ENCODE measurements at places on chromosomes 1 and 21. TPM values are rescaled to one million over a fixed set of nuclear protein-coding genes. Genes with fewer than 3 reads are reported as not detected.

GRCh38 chr1:111833334-111833733 lies 77.6 kb downstream of the DDX20 start:
- H3K4me3 ChIP-seq, result no peak overlapping the region
- no peak for DNase-seq
- peaks cover 5% of the 10 kb centered on the region for H3K27me3 ChIP-seq

- no peak for DNase-seq
- no peaks in the 10 kb centered on the region for H3K36me3 ChIP-seq
- H3K27me3 ChIP-seq, result peaks cover 40% of the 10 kb centered on the region
- H3K4me1 ChIP-seq, result peaks cover 4% of the 10 kb centered on the region
- H3K27ac ChIP-seq, result no peak overlapping the region
- no peak overlapping the region for H3K4me3 ChIP-seq
Observed at GRCh38 chr1:167165948-167166689, 54.6 kb upstream of the POU2F1 start.

GRCh38 chr1:222061711-222062359 lies 319.9 kb upstream of the DUSP10 start:
- H3K27me3 ChIP-seq, result no peaks in the 10 kb centered on the region
- H3K36me3 ChIP-seq, result no peaks in the 10 kb centered on the region
- no peak overlapping the region for H3K27ac ChIP-seq
- no peaks in the 10 kb centered on the region for H3K4me1 ChIP-seq
- no peak overlapping the region for H3K4me3 ChIP-seq

DNA sequence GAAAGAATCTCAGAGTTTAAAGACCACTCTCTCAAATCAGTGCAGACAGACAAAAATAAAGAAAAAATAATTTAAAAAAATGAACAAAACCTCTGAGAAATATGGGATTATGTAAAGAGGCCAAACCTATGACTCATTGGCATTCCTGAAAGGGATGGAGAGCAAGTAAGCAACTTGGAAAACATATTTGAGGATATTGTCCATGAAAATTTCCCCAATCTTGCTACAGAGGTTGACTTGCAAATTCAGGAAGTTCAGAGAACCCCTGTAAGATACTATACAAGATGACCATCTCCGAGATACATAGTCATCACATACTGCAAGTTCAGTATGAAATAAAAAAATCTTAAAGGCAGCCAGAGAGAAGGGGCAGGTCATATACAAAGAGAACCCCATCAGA lies 43.7 kb upstream of the IVNS1ABP start:
- no peak overlapping the region for H3K27ac ChIP-seq
- H3K27me3 ChIP-seq, result peaks cover 2% of the 10 kb centered on the region
- DNase-seq, result no peak
- peaks cover 22% of the 10 kb centered on the region for H3K36me3 ChIP-seq

DNA sequence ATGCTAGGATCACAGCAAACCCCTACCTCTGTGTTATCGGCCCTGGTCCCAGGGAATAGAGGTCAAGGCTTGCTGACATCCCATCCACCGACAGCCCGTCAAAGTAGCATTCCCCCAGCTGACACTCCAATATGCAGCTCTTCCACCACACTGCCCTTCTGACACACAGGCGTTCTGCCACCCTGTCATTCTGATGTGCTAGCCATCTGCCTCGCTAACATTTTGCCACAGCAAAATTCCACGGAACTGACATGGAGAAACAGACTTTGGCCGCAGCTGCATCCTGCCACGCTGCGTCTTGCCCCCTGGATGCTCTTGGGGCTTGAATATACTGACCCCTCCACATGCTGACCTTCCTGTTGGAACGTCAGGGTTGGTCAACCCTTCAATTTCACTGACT lies 163.2 kb upstream of the CSF3R start:
- H3K27ac ChIP-seq, result no peak overlapping the region
- no peaks in the 10 kb centered on the region for H3K36me3 ChIP-seq
- H3K27me3 ChIP-seq, result peaks cover 7% of the 10 kb centered on the region
- no peak for DNase-seq
- no peak overlapping the region for H3K4me3 ChIP-seq

GRCh38 chr1:205950280-205950679 lies 7.0 kb upstream of the SLC26A9 start:
- H3K4me3 ChIP-seq, result no peak overlapping the region
- no peaks in the 10 kb centered on the region for H3K4me1 ChIP-seq
- H3K36me3 ChIP-seq, result no peaks in the 10 kb centered on the region
- DNase-seq, result no peak
- no peak overlapping the region for H3K27ac ChIP-seq
- H3K27me3 ChIP-seq, result peaks cover 17% of the 10 kb centered on the region

DNA sequence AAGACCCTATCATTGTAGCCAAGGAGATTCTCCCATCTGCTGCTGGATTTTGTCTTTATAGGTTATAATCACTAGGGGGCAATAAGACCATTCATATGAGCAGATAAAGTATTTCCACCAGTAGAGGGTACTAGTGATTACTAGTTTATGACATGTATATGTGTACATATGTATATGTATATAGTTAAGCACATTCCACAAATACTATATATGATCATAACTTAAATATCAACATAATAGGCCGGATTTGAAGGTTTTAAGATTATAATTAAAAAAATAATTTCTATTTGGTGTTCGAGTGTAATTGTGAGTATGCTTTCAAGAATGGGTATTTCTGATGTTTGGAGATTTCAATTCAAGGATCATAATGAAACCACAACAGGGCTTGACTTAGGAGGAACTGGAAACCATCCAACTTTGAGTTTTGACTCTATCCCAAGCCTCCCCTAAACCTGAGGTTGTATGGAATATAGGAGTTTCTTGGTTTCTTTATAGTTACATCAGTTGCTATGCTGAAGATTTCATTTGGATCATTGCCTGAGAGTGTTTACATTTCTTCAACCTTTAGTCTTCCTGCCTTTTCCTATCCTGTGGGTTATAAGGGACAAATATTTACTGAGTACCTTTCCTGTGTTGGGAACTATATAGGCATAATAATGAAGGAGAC lies 16.9 kb downstream of the TCEANC2 start:
- no peaks in the 10 kb centered on the region for H3K4me1 ChIP-seq
- H3K27ac ChIP-seq, result no peak overlapping the region
- peaks cover 11% of the 10 kb centered on the region for H3K36me3 ChIP-seq
- no peaks in the 10 kb centered on the region for H3K27me3 ChIP-seq

GRCh38 chr1:28927266-28927647 lies 12.9 kb downstream of the EPB41 start:
- H3K36me3 ChIP-seq, result peaks cover 9% of the 10 kb centered on the region
- DNase-seq, result no peak
- peak overlapping the region; percentile 73 for H3K4me3 ChIP-seq
- H3K27ac ChIP-seq, result peak overlapping the region; percentile 89

DNA sequence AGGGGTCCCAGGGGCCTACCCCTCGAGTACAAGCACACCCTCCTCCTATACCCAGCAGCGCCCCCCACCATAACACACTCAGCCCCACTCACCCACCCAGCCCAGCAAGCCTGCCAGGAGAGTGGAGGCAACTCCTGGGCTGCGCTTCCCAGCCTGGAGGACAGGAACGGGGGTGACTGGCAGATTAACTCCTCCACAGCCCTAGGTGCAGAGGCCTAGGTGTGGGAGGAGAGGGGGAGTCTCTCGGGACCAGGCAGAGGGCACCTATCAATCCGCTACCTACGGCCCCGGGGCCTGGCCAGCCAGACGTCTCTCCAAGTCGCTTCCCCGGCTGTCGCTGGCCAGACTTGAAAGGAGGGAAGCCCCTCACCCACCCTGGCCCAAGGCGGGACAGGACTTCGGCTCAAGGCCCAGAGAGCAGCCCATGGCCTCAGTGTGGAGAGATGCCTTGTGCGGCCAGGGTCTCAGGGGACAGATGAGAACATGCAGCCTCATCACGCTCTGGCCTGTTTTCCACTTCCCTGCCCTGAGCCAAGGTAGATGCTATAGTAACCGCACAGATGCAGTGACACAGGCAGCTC lies 24.9 kb downstream of the MATN1 start:
- peaks cover 7% of the 10 kb centered on the region for H3K27me3 ChIP-seq
- no peaks in the 10 kb centered on the region for H3K36me3 ChIP-seq
- H3K4me3 ChIP-seq, result no peak overlapping the region
- no peak for DNase-seq
- H3K4me1 ChIP-seq, result no peaks in the 10 kb centered on the region

DNA sequence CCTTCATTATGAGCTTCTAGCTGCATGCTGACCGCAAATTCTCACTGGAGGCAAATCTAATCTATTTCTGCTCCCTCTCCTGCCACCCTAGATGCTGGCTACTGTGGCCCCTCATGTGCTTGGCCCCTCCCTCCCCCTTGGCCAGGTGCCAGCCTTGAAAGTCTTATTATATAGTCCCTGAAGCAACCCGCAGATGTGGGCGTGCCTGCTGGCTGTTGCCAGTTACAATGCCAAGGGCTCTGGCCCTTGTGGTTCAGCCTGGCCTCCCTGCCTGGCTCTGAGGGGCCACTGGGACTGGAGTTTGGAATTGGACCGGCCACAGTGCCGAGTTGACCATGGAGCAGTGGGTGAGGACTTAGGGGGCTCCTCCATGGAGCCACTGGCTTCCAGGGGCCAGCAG lies 78.9 kb upstream of the ACTRT2 start:
- H3K27ac ChIP-seq, result no peak overlapping the region
- no peak overlapping the region for H3K4me3 ChIP-seq
- H3K36me3 ChIP-seq, result no peaks in the 10 kb centered on the region
- no peaks in the 10 kb centered on the region for H3K4me1 ChIP-seq
- no peaks in the 10 kb centered on the region for H3K27me3 ChIP-seq

GRCh38 chr21:17930093-17930492 lies 110.9 kb upstream of the C21orf91 start:
- no peak overlapping the region for H3K4me3 ChIP-seq
- no peak for DNase-seq
- no peaks in the 10 kb centered on the region for H3K27me3 ChIP-seq

DNA sequence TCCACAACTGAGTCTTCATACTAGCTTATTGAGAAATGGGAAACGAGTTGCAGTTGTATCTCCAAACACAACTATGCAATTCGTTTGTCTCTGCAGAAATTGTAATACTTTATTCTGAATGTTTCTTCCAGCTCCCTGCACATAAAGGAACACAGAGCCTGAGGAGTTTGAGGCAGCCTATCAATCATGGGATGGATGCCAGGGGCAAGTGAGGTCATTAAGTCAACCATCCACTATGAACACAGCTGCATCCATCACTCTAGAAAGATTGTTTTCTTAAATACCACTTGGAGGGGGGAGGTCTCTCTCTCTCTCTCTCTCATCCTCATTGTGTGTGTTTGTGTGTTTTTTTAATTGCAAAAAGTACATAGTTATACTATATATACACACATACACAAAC lies 2.9 kb upstream of the PSMB2 start:
- H3K4me1 ChIP-seq, result peaks cover 11% of the 10 kb centered on the region
- DNase-seq, result no peak
- peak overlapping the region; percentile 20 for H3K4me3 ChIP-seq
- H3K27ac ChIP-seq, result no peak overlapping the region
- H3K27me3 ChIP-seq, result peaks cover 38% of the 10 kb centered on the region

DNA sequence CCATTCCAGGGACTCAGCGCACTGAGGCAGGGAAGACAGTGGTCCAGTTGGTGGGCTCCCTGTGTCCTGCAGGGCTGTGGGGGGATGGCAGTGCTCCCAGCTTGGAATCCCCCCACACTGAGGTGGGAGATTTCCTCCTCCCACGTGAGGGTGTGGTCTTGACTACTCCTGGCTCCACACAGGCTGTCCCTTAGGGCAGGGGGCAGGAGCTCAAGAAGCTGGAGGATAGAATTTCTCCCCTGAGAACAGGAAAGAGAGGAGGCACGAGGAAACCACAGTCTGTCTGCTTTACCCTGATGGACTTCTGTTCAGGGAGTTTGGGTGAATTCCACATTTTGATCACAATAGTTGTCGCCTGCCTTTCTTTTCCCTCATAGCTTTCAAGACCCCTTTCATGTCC lies 62.1 kb downstream of the CACNA1E start:
- H3K27me3 ChIP-seq, result peaks cover 11% of the 10 kb centered on the region
- H3K4me3 ChIP-seq, result no peak overlapping the region
- H3K27ac ChIP-seq, result no peak overlapping the region
- no peaks in the 10 kb centered on the region for H3K36me3 ChIP-seq
- no peaks in the 10 kb centered on the region for H3K4me1 ChIP-seq
- no peak for DNase-seq

GRCh38 chr1:199685369-199685768 lies 342.1 kb upstream of the NR5A2 start:
- H3K36me3 ChIP-seq, result no peaks in the 10 kb centered on the region
- H3K27ac ChIP-seq, result no peak overlapping the region
- peaks cover 14% of the 10 kb centered on the region for H3K27me3 ChIP-seq
- DNase-seq, result no peak
- no peaks in the 10 kb centered on the region for H3K4me1 ChIP-seq

- no peak for DNase-seq
- peaks cover 20% of the 10 kb centered on the region for H3K4me1 ChIP-seq
- H3K27me3 ChIP-seq, result no peaks in the 10 kb centered on the region
- H3K4me3 ChIP-seq, result no peak overlapping the region
Observed at GRCh38 chr21:42986125-42986783, 11.9 kb downstream of the PKNOX1 start.

The GPX7 gene
- 29.4 TPM for total RNA-seq

The CRNN gene
- not detected for total RNA-seq

The PTCH2 gene
- total RNA-seq, result 1.0 TPM

The NHLH2 gene
- total RNA-seq, result not detected

The SPRR1A gene
- not detected for total RNA-seq

The PKP1 gene
- total RNA-seq, result not detected

The ANKRD45 gene
- total RNA-seq, result not detected

The EXO5 gene
- total RNA-seq, result 17.2 TPM
